Heart left ventricle (tissue), 16 donors: ENCODE measurements at places on chromosomes 12 and 14. TPM values are rescaled to one million over a fixed set of nuclear protein-coding genes. Genes with fewer than 3 reads are reported as not detected.

- H3K36me3 ChIP-seq: no peaks in the 10 kb centered on the region
- peak; percentile 21 for DNase-seq
- no peaks in the 10 kb centered on the region for H3K27me3 ChIP-seq
- no peak overlapping the region for H3K4me3 ChIP-seq
- peaks cover 8% of the 10 kb centered on the region for H3K4me1 ChIP-seq
Measured at GRCh38 chr14:104974665-104975390, 3.3 kb downstream of the AHNAK2 start.

The SOCS2 gene
- total RNA-seq: 18.2 TPM

DNA sequence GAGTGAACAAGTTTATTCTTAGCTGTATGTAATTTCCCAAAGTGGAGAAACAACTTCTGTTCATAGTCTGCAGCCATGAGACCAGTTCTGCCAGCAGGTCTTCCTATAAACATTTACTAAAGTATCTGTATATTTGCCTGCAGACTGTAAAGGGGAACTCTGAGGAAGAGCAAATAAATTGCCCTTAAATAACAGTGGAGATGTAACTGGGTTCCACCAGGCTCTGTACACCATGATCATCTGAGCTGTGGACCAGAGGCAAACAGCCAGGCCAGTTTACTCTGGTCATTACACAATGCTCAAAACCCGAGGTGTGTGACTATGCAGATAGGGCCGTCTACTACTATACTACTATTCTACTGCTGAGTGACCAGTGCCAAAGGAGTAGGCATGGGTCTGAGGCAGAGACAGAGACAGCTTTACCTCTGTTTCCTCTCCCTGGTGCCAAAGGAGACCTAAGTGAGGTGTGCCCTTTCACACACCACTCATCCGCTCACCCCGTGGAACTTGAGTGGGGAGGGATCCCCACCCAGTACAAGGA, 21.1 kb upstream of the CERS5 start:
- H3K27ac ChIP-seq: peak overlapping the region; percentile 76
- no peaks in the 10 kb centered on the region for H3K4me1 ChIP-seq
- no peaks in the 10 kb centered on the region for H3K27me3 ChIP-seq

DNA sequence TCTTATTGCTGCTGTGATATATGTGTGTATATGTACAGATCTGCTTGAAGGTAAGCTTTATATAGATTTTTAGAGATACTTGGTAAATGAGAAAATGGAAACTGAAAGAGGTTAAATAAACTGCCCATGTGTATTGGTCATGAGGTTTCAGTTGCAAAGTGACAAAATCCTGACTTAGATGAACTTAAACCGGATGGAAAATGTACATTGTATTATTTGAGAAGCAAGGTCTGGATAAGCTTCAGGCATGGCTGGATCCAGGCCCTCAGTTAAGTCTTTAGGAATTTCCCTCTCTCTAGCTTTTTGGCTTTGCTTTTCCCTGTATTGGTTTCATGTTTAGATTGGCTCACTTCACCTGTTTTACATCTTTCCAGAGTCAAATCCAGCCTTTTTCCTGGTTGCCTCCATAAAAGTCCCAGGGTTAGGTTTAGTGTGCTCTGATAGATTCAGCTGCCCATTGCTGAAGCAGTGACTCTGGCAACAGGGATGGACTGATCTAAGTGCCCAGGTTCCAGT, 21.0 kb upstream of the MAP1LC3B2 start:
- no peak overlapping the region for H3K27ac ChIP-seq
- DNase-seq: no peak
- no peaks in the 10 kb centered on the region for H3K27me3 ChIP-seq
- no peaks in the 10 kb centered on the region for H3K36me3 ChIP-seq

DNA sequence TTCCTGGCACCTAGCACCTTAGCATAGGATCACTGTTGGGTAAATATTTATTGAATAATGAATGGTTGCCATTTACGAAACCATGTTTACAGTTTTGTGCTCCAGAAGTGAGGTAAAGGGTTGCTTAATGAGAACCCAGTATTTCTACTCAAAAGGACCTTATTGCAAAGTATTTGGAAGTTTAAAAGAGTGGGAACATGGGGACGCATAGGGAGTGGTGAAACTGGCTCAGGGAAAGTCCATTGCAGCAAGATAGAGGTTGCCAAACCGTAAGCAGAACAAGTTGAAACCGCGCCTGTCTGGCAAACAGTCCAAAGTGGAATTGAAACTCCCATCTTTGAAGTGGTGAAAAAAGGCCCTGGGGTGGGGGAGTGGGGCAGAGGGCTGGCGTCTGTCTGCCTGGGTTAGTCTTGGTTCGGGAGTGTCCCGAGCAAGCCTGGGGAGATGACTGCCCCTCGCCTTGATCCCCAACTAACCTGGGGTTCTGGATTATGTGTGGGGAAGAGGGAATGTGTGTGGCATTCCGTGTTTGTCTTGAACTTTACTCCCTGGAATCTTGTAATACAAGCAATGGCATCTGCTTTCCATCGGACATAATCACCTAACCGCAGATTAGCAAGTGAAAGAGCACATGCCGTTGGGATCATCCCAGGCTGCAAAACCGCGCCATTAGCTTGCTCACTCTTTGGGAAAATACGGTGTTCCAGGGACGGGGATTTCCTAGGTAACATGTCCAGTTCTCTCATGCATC, 7.2 kb downstream of the ALDH2 start:
- H3K27me3 ChIP-seq: no peaks in the 10 kb centered on the region
- DNase-seq: peak; percentile 71
- peak overlapping the region; percentile 30 for H3K4me3 ChIP-seq
- H3K4me1 ChIP-seq: peaks cover 48% of the 10 kb centered on the region
- peak overlapping the region; percentile 86 for H3K27ac ChIP-seq
- H3K36me3 ChIP-seq: no peaks in the 10 kb centered on the region

DNA sequence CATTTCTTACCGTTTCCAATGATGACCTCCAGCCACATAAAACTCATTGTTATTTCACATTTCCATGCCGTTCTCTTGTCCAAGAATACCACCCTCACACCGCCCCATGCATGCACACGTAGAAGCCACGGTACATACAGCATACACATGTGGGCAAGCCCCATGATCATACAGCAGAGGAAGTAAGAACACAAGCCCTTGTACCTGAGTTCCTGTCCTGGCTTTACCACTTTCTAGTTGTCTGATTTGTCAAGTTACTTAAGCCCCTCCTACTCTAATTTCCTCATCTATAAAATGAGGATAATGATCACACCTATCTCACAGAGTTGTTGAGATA, 59.9 kb downstream of the DUSP16 start:
- H3K27me3 ChIP-seq: no peaks in the 10 kb centered on the region
- H3K4me3 ChIP-seq: no peak overlapping the region
- H3K4me1 ChIP-seq: peaks cover 30% of the 10 kb centered on the region
- peaks cover 27% of the 10 kb centered on the region for H3K36me3 ChIP-seq
- no peak for DNase-seq

GRCh38 chr14:36450550-36450949, 69.5 kb downstream of the NKX2-1 start:
- no peaks in the 10 kb centered on the region for H3K27me3 ChIP-seq
- H3K4me1 ChIP-seq: no peaks in the 10 kb centered on the region
- no peak overlapping the region for H3K4me3 ChIP-seq
- no peaks in the 10 kb centered on the region for H3K36me3 ChIP-seq
- no peak for DNase-seq

The BHLHE41 gene
- 31.4 TPM for total RNA-seq
